NCI-H1092 (cell line): ENCODE measurements at places on chromosomes 4 and X.

- DNase-seq = no peak
Observed at GRCh38 chr4:96652158-96652557, 812.3 kb downstream of the PDHA2 start.

GRCh38 chr4:94339779-94340178 is 2.9 kb downstream of the HPGDS start:
- no peak for DNase-seq

- DNase-seq = no peak
Observed at GRCh38 chr4:10072420-10073017, 44.1 kb downstream of the WDR1 start.

GRCh38 chrX:42691196-42691595 is 86.8 kb downstream of the PPP1R2C start:
- DNase-seq = no peak

- DNase-seq = no peak
Observed at GRCh38 chr4:147174591-147174990, 228.9 kb upstream of the TTC29 start.

- DNase-seq = no peak
Observed at GRCh38 chr4:3462790-3463415, at the start of gene DOK7. DOK7 (plus strand) TSS chr4:3463306; CDS start chr4:3463376, 70 bp downstream.

GRCh38 chr4:46386570-46386969 is 3.4 kb downstream of the GABRA2 start:
- DNase-seq = no peak
